Renal cortical epithelial cell (primary cell): ENCODE measurements at places on chromosomes 1 and 21.

GRCh38 chr1:222314839-222315238, 233.1 kb downstream of the HHIPL2 start:
- DNase-seq: no peak

GRCh38 chr1:114488739-114489138, 22.3 kb downstream of the TRIM33 start:
- no peak for DNase-seq

- peak; percentile 43 for DNase-seq
Observed at GRCh38 chr1:111738436-111739193, 580 bp downstream of the INKA2 start.

DNA sequence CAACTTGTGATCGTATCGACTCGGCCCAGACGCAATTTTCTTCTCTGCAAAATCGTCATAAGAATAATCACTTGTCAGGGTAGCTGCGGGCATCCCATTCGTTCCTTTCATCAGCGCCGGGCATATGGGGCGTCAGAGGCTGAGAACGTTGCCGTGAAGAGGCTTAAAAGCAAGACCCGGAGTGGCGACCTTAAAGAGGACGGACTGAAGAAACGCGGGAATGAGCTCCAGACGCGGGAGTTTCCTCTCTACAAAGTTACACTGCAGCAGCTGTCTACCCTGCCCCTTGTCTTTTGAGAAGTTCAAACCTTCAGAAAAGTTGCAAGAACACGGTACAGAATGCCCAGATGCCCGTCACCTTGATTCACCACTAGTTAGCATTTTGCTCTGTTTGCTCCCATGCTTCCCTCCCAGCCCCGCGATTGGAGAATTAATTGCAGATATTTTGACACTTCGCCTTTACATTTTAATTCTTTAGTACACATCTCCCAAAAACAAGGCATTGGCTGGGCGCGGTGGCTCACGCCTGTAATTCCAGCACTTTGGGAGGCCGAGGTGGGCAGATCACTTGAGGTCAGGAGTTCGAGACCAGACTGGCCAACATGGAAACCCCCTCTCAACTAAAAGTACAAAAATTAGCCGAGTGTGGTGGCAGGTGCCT, 967 bp downstream of the CENPS start:
- DNase-seq: peak; percentile 20

DNA sequence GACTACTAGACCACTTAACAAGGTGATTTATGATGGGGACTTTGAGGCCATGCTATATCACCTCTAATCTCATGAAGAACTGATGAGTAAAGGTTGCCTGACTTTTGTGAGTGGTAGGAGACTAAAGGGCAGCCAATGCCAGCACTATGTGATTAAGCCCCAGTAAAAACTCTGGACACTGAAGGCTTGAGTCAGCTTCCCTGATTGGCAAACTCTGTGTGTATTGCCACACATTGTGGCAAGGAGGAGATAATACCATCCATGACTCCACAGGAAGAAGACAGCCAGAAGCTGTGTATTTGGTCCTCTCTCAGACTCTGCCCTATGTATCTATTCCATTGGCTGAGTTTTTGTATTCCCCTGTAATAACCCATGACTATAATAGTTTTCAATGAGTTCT, 413.3 kb upstream of the ZRANB2 start:
- no peak for DNase-seq

DNA sequence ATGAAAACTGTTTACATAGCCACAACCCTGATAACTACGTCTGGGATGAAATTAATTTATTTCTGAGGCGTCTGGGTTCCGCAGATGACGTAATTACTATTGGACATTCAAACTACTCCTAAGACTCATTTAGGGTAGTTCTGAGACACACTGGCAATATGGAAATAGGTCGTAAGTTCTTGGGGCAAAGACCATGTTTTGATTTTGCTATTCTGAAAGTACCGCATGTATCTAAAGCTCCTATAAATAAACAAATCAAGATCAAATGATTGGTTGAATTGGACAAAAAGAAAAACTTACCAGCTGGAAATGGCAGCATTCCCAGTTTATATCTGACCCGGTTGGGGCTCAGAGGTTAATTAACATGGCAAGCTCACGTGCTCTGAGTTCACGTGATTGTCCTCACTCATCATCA, 74.3 kb downstream of the DHRS3 start:
- no peak for DNase-seq

- no peak for DNase-seq
Observed at GRCh38 chr1:11833497-11833896, 14.1 kb downstream of the NPPA start.

- no peak for DNase-seq
Observed at GRCh38 chr21:46168659-46169386, 13.4 kb upstream of the FTCD start.

- no peak for DNase-seq
Observed at GRCh38 chr1:155184835-155185782, 11.5 kb downstream of the TRIM46 start.

DNA sequence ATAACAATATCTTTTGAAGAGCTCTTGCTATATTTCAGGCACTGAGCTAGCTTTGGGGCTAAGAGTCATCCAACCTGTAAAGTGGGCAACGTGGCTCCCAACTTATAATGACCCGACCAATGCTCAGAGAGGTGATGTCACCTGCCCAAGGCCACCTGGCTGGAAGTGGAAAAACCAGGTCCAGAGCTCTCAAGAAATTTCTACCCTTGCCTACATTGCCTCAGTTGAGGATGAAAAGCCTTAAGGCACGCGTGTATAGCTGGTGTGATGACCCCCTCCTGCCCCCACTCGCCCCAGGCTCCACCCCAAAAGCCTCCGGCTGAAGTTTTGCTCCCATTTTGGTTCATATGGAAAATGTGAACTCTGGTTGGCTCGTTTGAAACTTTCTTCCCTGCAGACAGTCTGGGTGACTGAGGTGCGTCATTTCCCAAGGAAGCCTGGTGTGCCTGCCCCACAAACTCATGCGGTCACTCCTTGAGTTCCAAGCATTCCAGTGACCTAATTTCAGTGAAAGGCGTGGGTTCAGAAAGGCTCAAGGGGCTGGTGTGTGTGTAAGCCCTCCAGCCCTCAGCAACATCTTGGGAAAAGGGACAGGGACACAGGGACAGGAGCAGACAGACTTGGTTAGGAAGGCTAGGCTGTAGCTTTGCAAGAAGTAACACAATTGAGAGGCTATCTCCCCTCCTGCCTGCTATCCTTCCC, 20.5 kb downstream of the HTR1D start:
- DNase-seq: peak; percentile 91

GRCh38 chr21:18951271-18952038, 547.9 kb upstream of the TMPRSS15 start:
- DNase-seq: peak; percentile 15

DNA sequence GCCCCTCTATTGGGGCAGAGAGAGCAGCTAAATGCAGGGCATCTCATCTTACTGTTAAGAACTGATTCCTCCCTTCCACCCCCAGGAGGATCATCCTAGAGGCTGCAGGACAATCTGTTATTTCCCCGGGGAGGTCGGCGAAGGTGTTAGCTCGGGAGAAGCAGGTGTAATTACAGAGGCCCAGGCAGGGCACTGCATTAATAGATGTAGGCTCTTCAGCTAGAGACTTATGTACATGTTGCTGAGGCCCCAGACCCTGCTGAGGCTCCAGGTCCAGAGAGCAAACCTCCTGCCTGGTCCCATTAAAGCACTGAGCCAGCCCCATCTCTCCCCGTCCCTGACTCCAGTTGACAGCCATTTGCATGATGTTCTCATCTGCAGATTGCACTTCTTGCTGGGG, 320.3 kb upstream of the VAMP3 start:
- DNase-seq: no peak

- DNase-seq: no peak
Observed at GRCh38 chr1:164560556-164560955, 1.6 kb downstream of the PBX1 start.

DNA sequence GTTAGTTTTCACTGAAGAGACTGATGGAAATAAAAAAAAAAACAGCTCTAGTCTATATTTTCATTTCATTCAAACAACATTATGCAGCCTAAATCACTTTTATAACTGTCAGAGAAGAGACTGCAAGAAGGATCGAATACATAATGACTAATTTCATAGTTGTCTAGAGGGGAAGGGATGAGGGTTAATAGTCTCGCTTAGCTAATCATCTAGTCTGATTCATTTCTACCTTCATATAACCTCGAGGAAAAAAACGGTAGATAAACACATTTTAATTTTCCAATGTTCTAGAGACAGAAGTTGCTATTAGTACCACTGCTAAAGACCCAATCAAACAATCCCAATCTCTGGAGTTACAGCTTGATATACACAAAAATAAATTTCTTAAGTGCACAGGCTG, 3.5 kb downstream of the FUBP1 start:
- DNase-seq: peak; percentile 40

DNA sequence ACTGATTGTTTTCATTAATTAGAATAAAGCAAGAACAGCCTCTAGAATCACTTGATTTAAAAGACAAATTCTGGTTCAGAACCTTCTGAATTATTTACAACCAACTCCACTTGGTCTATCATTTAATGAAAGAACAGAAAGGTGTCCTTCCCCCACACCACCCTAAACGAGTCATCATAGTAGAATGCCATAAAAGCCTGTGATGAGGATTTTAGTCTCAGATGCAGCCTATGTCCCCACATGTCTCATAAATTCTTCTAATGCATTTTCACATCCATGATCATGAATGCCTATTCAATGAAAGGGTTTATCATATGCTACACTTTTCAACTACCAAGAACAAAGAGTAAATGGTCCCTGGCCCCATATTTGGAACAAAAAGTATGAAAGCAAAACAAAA, 508.1 kb downstream of the DPYD start:
- DNase-seq: no peak

DNA sequence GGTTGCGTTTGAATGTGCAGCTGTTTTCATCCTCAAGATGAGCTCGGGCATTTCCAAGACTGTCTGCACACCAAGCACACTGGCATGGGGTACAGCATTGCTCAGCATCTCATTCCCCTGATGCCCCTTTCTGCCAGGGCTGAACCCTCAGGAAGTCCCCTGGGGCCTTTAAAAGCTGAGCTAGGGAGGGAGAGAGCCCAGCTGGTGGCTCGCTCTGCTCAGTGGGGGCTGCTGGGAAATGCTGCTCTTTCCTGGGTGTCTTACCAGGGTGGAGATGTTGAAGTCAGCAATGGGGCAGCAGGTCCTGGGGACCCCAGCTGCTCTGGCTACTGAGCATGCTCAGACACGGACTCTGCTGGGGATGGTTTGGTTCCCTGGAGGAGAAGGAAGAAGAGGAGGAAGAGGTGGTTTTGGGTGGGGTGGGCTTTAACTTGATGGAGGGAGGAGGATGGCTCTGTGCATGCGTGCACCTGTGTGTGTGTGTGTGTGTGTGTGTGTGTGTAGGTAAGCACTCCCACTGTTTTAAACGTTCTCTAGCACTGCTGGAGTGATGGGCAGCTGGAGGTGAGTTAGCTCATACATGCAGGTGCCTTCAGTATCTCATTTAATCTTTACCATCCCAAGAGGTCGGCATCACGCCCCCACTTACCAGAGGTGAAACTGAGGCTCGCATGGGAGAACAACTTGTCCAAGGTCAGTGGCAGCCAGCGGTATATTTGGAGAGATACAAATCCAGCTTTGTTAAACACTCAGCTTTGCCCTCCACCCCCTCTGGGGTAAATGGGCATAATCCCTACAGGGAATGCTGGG, 40.9 kb downstream of the ACTL8 start:
- no peak for DNase-seq

DNA sequence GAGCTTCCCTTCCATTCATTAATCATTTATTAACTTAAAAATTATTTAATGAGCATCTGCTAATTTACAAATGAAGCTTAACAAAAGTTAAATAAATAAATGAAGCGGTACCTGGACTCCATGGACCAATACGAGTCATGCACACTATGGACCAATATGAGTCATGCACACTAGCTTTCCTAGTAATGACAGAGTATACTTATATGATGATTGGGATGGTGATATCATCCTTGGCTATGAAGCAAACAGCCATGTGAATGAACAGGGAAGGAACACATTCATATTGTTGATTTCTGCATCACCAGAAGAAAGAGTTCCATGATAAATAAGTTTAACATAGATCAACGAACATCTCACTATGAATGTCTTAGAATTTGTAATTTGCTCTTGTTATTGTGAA, 109.9 kb downstream of the SPAG17 start:
- peak; percentile 15 for DNase-seq

GRCh38 chr1:189874715-189875435, 602.8 kb downstream of the BRINP3 start:
- DNase-seq: peak; percentile 73

GRCh38 chr1:106360252-106360651, 696.2 kb upstream of the PRMT6 start:
- no peak for DNase-seq

DNA sequence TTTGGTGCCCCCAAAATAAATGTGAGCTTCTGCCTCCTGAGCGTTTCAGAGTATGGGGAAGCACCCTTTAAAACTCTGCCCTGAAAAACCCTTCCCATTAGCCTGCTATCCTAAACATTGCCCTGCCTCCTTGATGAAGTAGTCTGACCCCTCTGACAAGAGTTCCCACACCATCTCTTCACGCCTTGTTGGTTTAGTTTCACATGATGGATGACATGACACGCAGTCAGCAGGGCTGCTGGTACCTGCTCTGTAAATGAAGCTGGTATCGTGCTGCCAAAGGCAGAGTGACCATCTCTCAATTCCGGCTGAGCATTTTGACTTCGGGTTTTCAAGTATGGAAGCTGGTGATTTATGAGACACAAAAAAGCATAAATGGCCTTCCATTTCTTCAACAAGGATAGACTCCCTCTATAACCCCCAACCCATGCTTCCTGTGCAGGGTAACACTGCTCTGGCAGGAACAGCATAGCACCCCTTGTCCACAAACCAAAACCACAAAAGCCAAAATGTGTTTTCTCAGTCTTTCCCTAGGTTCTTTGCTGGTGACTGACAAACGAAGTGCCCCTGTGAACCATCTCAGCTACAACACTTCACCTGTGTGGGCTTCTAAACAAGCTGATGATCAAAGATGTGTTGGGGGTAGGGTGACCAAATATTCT, 444.6 kb downstream of the NUF2 start:
- no peak for DNase-seq

DNA sequence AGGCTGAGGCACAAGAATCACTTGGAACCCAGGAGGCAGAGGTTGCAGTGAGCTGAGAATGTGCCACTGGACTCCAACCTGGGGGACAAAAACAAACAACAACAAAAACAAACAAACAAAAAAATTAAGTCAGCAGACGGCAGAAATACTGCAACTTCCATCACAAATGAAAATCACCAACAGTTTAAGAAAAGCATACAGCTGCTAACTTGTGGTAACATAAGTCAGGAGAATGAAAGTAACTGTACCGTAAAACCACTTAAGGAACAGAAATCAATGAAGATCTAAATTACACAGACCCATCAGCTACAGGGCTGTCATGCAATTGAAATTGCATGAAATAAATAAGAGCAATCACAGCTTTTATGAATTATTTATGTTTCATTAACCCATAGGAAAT, 25.0 kb downstream of the MCOLN2 start:
- no peak for DNase-seq
